ENCODE measurements at places on chromosomes 1 and 21. TPM values are rescaled to one million over a fixed set of nuclear protein-coding genes. Genes with fewer than 3 reads are reported as not detected.

Gene S100A9
- total RNA-seq: 10.7 TPM

Gene NCAM2
- total RNA-seq: 26.1 TPM

Gene FAM72B
- total RNA-seq: 1.3 TPM

Gene PRELP
- total RNA-seq: 10.0 TPM

Gene DMBX1
- 2.0 TPM for total RNA-seq

Gene GBP4
- 5.7 TPM for total RNA-seq

Gene S100A7A
- total RNA-seq: not detected

Gene EVI5
- total RNA-seq: 58.7 TPM
